ENCODE measurements at places on chromosomes 16 and 17.

GRCh38 chr17:55811536-55811935 lies 60.7 kb downstream of the PCTP start:
- DNase-seq = no peak

GRCh38 chr17:8746501-8747236 lies 2.0 kb upstream of the CCDC42 start:
- DNase-seq = peak; percentile 10

GRCh38 chr17:79779661-79780365 lies 1.9 kb downstream of the CBX2 start:
- no peak for DNase-seq

- no peak for DNase-seq
Observed at GRCh38 chr17:42999003-42999525, 845 bp downstream of the RPL27 start.

DNA sequence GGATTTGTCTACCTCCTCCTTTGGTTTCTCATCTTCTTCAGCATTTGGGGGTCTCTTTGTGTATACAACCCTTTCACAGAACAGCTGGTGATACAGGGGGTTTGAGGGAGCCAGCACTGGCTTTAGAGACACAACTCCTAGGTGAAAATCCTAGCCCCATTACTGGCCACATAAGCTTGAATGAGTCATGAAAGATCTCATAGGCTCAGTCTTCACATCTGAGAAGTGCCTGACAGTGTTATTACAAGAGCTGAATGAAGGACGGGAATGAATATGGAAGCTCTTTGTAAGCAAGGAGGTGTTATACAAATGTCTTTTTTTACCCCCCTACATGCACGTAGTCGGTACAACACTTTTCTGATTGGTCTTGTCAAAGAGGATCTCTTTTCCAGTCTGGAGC lies 1.7 kb upstream of the B4GALNT2 start:
- no peak for DNase-seq

- DNase-seq = no peak
Observed at GRCh38 chr17:72737151-72737690, 355.3 kb downstream of the SLC39A11 start.

DNA sequence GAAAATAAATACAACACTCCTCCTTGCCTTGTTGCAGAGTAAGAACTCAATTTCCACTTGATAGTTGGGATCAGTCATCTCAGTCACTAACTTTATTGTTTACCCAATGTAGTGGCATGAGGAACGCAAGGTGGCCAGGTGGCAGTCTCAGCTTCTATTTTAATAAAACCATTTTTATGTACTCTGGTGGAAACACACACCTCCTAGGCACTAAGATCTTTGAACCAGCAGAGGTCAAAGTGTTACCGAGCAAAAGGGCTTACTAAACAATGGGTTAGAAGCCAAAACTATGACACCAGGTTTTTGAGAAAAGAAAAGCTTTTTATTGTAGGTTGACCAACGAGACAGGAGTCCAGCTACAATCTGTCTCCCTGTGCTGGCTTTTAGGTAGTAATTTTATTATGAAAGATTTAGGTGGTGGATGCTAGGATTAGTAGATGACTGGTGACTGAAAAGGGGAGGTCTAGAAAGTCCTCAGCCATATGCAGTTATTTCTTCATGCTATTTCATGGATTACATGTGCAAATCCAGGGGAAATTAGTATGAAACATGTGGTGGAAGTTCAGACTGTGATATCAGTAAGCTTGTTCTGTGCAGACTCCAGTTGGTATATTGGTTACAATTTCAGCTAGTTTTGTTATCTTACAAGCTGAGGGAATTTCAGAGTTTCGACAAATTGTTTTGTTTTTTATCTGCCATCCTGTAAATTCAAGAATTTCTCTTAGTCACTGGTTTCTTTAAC lies 122.3 kb downstream of the PCTP start:
- no peak for DNase-seq

- peak; percentile 83 for DNase-seq
Observed at GRCh38 chr17:56891751-56892150, 22.1 kb downstream of the TRIM25 start.

- no peak for DNase-seq
Observed at GRCh38 chr17:1505586-1505985, 10.8 kb downstream of the INPP5K start.

GRCh38 chr16:69408475-69408874 lies 15.9 kb upstream of the CYB5B start:
- DNase-seq = peak; percentile 32

DNA sequence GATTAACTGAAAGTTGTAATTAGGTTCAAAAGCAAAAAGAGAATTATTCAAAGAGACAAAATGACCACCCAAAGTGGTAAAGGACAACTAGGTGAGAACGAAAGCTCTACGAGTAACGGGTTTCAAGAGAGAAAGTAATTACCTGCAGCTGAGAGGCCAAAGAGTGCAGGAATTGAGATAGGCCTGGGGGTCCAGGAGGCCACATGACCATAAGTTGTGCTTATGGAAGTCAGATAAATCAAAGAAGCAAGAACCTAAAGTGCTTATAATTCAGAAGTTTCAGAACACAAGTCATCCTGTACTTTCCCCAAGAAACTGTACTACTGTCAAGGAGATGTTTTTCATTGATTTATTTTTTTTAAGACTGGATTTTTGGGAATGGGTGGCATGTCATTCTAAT lies 91.1 kb downstream of the TANGO6 start:
- no peak for DNase-seq

- DNase-seq = no peak
Observed at GRCh38 chr16:69188716-69189115, 1.8 kb downstream of the SNTB2 start.

DNA sequence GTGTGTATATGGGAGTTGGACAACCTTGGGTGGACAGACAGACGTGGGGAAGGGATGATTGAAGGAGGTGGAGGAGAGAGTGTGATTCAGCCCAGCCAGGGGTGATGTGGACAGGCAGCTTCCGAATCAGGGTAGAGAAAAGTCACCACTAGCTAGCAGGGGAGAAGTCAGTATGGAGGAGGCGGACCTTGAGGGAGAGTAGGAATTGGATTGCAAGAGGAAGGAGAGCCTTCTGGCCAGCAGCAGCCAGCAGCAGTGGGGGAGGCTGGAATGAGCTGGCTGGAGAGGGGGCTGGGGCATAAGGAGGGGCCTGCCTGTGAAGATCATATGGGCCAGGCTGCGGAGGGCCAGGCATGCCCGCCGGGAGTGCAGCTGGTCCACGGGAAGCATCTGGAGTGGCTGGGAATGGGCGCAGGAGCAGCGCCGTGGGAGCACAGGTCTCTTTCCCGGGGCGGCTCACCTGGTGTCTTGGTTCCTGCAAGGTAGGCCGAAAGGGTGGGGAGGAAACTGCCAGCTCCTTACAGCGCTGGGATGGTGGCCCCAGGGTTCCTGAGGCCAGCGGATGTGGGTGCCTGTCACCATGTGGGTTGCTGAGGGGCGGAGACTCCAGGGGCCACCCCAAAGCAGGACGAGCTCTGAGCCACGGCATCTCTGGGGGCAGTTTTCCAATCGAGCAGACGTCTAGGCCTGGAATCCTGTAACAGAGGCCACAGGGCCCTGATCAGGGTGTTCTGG lies 235.3 kb downstream of the SEC14L1 start:
- DNase-seq = peak; percentile 86

DNA sequence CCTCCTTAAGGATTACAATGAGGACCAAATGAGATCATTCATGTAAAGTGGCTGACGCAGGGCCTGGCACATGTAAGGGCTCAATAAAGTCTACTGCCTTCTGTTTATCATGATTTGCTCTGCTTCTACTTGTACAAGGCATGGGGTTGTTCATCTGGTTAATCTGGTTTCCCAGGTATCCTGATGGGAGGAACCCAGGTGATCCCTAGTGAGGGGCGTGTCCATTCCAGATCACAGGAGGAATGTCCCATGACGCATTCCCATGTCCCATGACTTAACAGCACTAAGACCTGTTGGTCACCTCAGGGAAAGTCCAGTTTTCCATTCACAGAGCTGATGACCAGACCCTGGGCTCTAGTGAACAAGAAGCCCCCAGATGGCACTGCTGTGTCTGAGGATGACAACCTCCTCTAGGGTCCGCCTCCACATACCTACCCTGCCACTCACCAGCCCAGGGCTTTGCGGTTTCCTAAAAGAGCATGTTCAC lies 11.5 kb upstream of the TPPP3 start:
- no peak for DNase-seq

DNA sequence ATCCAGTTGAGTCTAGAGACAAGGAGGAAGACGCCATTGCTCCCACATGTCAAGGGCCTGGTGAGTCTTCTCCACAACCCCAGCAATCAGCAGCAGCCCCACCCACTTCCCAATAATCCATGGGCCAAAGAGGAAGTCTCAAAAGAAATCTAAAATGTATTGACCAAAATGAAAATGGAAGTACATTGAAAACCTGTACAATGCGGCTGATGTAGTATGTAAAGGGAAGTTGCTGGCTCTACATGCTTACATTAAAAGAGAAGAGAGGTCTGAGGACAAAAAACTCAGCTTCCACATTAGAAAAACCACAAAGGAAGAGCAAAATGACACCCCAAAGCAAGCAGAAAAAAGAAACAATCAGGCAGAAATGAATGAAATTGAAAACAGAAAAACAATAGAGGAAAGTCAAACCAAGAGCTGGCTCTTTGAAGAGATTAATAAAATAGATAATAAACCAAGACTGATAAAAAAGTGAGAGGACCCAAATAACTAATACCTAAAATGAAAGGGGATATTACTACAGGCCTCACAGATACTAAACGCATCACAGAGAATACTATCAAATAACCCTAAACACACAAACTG lies 100.6 kb upstream of the METRNL start:
- no peak for DNase-seq

- no peak for DNase-seq
Observed at GRCh38 chr16:31134091-31134571, 1.4 kb downstream of the PRSS8 start.

GRCh38 chr16:88962478-88963152 lies 14.4 kb downstream of the CBFA2T3 start:
- DNase-seq = no peak

DNA sequence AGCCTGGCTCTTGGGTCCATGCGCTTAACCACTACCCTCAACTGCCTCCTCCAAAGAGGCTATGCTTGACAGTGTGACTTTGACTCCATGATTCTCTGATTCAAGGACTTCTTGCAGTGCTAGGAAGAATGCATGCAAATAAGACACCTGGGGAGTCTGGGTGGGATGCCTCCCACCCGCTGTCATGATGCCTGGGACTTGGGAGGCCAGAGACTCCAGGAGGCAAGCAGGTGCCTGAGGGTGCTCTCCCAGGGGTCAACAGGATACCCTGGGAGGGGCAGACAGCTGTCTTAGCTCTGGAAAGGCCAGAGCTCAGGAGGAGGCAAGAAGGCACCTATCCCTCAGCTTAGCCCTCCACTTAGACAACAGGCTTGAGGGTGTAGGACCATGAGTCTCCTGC lies 38.4 kb downstream of the SRCIN1 start:
- DNase-seq = no peak

DNA sequence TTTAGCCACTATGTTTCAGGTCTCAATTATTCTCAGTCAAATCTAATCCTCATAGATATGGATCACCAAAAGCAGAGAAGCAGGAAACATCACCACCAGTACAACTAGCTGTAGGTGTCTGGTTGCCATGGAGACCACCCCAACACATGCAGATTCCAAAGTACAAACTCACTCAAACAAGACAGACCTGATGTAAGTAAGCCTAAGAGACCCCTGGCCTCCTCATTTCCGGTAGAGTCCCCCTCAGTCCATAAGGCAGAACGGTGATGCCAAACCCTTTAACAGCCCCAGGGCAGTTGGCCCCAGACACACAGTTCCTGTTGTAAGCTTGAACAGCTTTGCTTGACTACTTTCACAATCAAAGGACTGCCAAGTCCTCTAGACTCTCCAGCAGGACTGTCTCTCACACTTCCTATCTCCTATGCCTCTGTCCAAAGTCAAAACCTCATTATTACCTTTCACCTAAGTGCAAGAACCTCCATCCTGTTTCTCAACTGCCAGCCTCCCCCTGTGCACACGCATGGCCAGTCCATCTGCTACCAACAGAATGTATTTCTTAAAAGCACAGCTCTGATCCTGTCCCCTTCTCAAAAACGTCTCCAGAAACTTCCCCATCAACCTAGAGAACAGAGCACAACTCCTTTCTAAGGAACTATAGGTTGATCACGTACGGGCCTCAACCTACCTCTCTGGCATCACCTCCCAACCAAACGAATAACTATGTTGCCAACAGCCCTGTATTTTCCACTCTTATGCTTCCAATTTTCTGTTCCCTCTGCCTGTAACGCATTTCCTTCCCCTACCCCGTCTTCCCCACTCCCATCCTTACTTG lies 23.9 kb downstream of the SLC39A11 start:
- DNase-seq = no peak

- no peak for DNase-seq
Observed at GRCh38 chr17:2978991-2979390, 84.4 kb downstream of the OR1D5 start.

DNA sequence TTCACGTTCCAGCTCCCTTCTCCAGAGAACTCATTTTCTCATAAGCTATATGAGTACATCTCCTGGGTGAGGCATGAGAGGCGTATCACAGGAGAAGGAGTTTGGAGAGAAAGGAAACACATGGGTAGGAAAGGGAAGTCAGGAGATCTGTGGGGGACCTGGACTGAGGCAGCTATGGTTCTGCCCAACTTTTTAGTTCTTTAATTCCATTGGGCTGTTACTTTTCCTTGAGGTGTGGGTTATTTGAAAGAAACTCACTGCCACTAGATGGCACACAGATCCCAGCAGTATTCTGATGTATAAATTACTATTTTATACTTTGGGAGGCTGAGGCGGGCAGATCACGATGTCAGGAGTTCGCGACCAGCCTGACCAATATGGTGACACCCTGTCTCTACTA lies 63.6 kb downstream of the NUP93 start:
- no peak for DNase-seq

DNA sequence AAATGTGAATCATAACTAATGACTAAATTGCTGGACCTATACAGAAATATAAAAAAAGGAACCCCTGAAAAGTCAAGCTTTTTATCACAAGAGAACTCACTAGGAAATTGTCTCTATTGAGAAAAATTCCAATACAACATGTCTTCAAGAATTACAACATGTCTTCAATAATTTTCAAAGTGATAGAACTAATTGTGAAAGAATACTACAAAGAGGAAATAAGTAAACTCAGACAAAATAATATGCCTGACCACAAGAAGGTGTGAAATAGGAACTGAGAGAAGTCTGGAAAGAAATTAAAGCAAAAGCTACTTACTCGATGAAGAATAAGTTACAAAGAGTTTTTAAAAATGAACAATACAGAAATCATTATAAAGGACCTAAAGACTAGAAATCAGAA lies 29.9 kb upstream of the OR1G1 start:
- DNase-seq = no peak

- DNase-seq = no peak
Observed at GRCh38 chr16:89690392-89690901, 4.0 kb downstream of the CDK10 start.

- no peak for DNase-seq
Observed at GRCh38 chr17:78172249-78173051, 4.1 kb downstream of the SYNGR2 start.

GRCh38 chr17:51107778-51108177 lies 12.9 kb downstream of the SPAG9 start:
- no peak for DNase-seq

Data from activated CD8-positive, alpha-beta memory T cell treated with anti-CD3 and anti-CD28 coated beads, Interleukin-2, amount 50 U/mL, for 48 hours (primary cell).